Cerebellar nuclear complex (tissue), 1 donor: ENCODE measurements at places on chromosomes 3 and 15.

DNA sequence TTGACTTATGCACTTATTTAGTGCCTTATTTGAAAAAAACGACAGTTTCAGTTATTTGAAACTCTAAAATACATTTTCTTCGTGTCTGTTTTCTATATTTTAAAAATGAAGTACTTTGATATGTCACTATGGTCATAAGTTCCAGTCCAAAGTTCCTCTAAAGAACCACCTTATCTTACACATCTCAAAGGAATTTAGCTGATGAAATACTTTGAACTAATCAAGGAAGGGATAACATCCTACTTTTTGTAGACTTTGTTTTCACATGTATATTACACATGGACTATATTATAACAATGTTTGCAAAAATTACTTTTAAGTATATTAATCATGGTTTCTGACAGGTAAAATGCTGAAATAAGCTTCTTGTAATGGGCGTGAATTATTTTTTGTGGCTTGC is 265.8 kb upstream of the ZNF717 start:
- no peak for DNase-seq

DNA sequence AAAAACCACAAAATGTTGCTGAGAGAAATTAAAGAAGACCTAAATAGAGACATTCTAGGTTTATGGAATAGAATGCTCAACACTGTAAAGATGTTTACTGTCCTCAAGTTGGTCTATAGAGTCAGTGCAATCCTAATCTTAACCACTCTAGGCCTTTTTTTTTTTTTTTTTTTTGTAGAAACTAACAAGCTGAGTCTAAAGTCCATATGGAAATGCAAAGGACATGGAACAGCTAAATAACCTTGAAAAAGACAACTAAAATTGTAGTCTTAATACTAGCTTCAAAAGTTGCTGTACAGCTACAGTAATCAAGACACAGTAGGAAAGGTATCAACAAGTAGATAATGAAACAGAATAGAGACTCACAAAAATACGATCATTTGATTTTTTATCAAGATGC is 32.9 kb downstream of the CDV3 start:
- no peak for DNase-seq

DNA sequence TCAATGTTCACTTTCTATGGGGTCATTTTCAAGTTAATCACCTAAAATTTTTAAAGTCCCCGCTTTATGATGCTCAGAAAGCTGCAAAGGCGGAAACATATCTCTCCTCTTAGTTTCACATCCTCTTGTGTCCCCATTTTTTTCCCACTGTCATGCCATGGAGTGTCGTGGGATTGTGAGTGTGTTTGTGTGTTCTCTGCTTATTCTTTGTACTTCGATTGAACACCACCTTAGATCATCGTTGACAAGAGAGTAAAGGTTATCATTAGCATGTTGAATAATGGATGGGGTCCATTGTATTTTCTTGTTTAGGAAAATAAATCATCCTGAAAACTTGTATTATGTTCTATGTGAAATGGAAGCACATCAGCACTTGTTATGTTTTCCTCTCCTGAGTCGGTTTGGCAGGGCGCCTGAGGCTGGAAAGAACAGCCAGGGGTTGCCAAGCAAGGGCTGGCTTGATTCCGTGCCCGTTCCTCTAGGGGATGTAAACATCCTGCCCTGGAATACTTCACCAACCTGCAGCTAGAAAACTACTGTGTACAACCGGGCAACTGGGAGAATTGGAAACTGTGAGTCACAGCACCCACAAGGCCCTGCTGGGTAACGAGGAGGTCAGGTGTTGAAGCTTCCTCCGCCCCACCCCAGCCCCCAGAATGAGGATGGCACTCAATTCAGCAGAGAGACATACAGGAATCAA is 67.2 kb downstream of the EIF4E3 start:
- no peak for DNase-seq

- no peak for DNase-seq
These were observed 25.9 kb downstream of the CEMIP start for GRCh38 chr15:80804970-80805495.

DNA sequence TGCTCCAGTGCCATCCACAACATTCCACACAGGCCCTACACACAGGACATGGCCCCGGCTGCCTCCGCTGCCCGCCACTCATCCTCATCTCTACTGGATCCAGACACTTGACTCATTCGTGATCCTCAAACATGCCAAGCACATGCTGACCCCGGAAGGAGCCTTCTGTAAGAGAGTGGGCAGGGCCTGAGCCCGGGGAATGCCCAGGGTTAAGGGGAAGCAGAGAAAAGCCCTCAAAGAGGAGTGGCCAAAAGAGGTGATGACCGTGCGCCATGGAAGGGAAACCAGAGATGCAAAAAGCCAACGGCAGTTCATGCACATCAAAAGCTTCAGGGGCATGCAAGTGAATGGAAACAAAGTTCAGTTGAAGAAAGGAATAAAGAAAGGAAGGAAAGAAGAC is 46.1 kb downstream of the RFTN1 start:
- no peak for DNase-seq

- DNase-seq: no peak
These were observed 392.0 kb upstream of the RORA start for GRCh38 chr15:61621146-61621545.

- no peak for DNase-seq
These were observed 245.7 kb upstream of the HES1 start for GRCh38 chr3:193890016-193890897.

DNA sequence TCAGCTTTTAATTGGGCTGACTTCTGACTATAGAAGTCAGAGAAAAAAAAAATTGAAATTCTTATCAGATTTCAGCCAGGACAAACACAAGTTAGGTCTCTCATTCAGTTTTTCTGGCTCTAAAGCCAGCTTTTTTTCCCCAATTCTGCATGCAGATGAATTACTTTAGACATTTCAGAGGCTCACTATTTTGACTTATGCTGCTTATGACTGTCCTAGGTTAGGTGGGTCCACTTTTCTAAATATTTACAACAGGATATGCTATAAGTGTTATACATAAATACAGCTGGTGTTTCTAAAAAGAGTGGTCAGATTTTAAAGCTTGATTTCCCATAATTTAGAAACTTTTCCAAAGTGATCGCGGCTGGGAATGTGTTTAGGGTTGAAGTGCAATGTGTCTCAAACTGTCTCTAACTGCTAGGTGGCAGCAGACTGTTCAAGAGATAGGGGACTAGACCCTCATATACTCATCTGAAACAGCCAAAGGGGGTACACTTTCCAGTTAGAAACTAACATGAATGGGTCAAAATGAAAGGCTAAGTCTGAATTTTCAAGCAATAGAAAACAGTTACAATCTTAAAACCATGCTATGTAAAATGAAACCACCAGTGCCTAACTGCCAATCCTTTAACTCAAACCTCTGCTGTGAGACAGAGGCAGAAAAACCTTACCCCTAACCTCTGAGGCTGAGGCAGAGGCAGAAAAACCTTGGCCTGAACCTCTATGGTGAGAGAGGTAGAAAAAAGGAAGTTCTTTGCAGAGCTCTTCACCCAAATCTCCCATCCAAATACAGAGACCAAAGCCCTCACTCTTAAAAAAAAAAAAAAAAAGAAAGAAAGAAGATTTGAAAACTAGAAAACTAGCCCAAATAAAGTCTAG is 596.0 kb downstream of the NTRK3 start:
- no peak for DNase-seq

DNA sequence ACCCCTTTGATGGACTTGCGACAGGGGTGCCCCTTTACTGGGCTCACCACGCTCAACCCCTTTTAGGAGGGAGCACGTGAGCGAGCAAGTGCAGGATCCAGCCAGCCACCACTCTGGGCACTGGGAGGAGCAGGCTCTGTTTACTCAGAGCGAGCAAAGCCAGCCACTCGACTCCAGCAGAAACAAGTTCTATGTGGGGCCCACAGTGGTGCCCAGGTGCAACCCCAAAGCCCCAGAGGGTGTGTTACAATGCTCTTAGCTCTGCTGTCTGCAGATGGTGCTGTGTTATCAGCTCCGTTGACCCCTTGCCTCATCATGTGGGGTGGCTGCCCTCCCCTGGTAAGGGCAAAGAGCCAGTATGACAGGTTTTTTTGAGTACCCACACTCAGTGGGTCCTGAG is 120.3 kb upstream of the SUCLG2 start:
- no peak for DNase-seq

DNA sequence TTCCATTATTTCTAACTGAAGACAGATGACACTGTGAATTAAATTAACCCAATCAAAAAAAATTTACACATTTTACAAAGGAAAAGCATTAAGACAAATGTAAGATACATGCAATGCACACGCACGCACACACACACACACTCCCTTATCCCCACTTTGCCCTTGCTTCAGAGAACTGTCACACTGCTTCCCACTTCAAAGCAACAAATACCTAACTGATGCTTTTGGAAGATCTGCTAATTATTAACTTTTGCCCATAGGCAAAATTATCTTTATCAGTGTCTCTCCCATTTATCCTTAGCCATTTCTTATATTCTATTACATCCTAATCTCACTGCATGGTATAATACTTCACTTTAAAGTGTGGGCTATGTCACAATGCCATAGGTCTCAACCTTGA is 60.3 kb downstream of the SETD2 start:
- no peak for DNase-seq
